ENCODE measurements at places on chromosomes 12 and 14.

- DNase-seq = no peak
These were observed 5.0 kb upstream of the FGF6 start for GRCh38 chr12:4450551-4451112.

DNA sequence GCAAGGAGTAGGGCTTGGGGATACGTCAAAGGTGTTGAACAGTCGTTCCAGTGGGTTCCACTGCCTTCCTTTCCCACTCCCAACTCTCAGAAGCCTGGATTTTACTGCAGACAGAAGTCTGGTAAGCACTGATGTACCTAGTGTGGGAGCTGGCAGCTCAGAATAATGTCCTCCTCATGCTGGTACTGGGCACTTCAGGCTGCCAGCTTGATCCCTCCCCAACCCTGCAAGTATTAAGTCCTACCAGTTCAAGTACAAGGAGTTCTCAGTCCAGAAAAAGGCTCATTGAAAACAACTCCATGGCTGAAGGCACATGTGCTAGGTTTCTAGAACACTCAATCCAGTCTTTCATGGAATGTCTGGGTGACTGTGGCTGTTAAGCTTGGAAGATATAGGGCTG lies 304.3 kb downstream of the NUAK1 start:
- no peak for DNase-seq

DNA sequence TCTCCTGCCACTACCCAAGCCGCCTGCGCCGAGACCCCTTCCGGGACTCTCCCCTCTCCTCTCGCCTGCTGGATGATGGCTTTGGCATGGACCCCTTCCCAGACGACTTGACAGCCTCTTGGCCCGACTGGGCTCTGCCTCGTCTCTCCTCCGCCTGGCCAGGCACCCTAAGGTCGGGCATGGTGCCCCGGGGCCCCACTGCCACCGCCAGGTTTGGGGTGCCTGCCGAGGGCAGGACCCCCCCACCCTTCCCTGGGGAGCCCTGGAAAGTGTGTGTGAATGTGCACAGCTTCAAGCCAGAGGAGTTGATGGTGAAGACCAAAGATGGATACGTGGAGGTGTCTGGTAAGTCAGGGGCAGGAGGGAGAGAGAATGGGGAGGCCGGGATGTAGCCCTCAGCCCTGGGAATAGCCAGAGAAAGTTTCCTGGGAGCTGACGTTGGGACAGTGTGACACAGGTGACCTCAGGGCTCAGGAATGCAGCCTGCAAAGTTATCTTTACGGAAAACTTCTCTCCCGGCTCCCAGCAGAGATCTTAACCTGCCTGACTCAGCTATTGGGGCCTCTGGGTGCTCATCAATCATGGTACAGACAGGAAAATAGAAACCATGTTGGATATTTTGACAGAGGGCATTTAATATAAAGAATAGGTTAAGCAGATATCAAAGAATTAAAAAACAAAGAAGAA lies 747 bp downstream of the HSPB8 start:
- DNase-seq = no peak

- no peak for DNase-seq
These were observed 42.9 kb downstream of the FLRT2 start for GRCh38 chr14:85572845-85573244.

GRCh38 chr14:97942921-97943320 lies 1145.7 kb downstream of the VRK1 start:
- DNase-seq = no peak

- no peak for DNase-seq
These were observed 43.5 kb upstream of the KCNA5 start for GRCh38 chr12:5000204-5000603.

GRCh38 chr12:76020281-76020680 lies 11.3 kb downstream of the PHLDA1 start:
- DNase-seq = peak; percentile 73

DNA sequence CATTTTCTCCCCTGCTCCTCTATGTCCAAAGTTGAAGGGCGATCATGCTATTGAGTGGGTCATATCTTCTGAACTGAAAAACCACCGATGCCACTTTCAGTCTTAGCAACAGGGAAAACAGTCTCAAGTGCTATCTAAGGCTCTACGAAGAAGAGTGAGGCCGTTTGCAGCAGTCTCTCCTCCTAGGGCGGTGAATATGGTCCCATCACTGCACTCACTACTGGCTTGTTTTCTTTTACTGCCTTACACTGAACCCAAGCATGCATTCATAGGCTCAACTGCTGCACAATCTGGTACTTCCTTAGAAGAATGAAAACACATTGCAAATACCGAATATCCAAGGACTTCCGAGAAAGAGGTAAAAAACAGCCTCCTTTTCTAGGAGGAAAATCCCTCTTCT lies 92.1 kb downstream of the DNAH10 start:
- no peak for DNase-seq

GRCh38 chr14:50821510-50822464 lies 9.2 kb downstream of the NIN start:
- DNase-seq = peak; percentile 84

GRCh38 chr14:61033054-61033453 lies 52.0 kb downstream of the SLC38A6 start:
- no peak for DNase-seq

- DNase-seq = no peak
These were observed 95.1 kb upstream of the COCH start for GRCh38 chr14:30779210-30779609.

- peak; percentile 87 for DNase-seq
These were observed 6.2 kb downstream of the AMN start for GRCh38 chr14:102928412-102929240.

DNA sequence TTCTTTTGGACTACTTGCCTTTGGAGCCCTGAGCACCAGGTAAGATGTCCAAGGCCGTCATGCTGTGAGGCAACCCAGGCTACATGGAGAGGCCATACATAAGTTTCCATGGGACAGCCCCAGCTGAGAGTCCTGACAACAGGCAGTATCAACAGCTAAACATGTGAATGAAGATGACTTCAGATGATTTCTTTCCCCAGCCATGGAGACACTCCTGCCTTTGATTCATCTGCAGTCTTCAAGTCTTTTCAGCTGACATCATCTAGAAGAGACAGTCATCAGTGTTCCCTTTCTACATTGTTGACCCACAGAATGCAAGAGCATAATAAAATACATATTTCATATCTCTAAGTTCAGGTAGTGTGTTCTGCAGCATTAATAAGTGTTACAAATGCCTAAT lies 398.7 kb downstream of the BTG1 start:
- DNase-seq = no peak

DNA sequence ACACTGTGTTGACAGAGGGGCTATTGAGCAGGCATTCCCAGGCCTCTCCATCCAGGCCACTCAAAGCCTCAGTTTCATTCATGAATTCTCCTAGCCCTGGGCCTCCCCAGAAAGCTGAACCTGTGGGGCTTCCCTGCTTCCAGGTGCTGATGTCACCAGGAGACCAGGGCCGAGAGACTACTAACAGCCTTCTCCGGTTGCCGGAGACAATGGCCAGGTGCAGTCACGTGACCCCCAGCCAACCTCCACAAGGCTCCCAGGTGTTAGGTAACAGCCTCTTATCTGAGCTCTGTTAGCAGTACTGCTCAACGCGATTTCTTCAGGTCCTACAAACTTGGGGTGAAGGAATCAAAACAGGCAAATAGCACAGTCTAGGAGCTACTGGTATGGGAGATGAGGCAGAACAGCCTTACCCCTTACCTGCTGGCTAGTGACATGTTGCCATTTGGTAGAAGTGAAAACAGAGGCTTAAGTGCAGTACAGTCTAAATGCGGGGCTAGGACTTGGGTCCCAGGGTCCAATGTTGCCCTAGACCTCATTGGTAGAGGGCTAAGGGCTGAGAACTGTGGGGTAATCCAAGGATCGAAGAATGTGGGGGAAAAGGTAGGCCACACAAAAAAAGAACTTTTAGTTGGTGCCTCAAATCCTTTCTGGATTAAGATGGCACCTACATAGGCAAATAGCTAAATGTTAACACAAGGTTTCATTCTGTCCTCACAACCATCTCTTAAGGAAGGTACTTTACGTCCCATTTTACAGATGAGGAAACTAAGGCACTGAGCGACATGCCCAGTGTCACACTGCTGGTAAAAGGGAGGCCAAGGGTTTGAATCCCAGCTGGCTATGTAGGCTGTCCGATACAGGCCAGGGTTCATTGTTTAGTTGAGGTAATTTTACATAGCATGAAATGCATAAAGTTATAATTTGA lies 3.8 kb downstream of the CCDC88C start:
- DNase-seq = no peak

- no peak for DNase-seq
These were observed 594 bp upstream of the EXOC3L4 start for GRCh38 chr14:103093856-103094405.

DNA sequence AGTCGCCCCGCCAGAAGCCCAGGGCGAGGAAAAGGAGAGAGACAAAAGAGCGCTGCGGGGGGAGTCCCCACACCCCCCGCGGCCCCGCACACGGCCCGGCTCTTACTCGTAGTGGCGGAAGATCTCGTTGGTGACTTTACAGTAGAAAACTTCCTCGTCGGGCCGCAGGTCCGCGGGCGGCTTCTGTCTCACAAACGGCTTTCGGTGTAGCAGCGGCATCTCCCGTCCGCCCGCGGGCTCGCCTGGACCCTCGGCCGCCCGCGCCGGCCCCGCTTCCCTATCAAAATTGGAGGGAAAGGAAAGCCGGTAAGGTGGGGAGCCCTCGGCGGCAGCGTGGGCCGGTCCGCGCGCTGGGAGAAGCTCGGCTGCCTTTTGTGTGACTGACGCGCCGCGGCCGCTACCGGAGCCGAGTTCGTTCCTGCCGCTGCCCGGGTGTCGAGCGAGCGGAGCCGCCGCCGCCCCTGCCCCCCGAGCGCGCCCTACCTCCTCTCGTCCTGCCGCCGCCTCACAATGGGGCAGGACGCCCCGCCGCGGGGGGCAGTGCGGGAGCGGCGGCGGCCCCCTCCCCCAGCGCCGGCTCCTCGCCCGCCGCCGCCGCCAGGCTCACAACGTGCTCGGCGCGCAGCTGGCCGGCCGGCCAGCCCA lies 652 bp downstream of the BAZ1A start:
- DNase-seq = peak; percentile 83

DNA sequence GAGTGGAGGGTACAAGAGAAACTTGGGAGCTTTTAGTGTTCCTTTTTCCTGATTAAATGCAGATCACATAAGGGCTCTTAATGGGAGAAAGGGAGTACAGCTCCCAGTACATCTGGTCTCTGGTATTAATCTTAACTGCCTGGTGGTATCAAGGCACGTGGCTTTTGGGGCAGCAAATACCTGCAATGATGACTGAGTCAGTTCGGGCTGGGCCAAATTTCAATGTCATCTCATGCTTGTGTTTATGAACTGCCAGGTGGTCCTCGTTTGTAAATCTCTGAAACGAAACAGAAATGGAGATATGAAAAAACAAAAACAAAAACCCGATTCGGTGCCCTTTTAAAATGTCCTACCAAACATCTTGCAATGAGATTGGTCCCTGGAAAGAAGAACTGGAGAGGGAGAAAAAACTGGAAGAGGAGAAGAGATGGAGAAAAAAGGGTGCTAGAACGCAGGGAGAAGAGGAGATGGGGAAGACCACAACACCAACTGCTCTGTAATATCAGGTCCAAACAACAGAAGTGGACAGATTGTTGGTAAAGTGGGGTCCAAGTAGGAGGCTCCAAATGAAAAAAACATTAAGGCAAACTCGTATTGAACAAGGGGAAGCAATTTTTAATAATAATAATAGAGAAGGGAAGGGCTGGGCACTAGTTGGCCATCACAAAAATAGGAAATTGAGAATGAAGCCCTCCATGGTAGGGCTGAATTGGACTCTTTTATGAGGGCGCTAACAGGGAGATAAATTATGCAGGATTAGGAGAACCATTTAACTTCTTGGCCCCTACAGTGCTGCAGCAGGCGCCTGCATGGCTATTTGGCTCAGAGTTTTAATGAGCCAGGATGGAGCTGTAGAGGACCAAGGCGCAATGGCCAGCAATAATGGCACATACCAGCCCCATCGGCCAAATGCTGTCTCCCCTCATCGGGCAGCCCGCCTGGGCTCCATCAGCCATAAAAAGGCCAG lies 45.4 kb upstream of the NPFF start:
- no peak for DNase-seq

DNA sequence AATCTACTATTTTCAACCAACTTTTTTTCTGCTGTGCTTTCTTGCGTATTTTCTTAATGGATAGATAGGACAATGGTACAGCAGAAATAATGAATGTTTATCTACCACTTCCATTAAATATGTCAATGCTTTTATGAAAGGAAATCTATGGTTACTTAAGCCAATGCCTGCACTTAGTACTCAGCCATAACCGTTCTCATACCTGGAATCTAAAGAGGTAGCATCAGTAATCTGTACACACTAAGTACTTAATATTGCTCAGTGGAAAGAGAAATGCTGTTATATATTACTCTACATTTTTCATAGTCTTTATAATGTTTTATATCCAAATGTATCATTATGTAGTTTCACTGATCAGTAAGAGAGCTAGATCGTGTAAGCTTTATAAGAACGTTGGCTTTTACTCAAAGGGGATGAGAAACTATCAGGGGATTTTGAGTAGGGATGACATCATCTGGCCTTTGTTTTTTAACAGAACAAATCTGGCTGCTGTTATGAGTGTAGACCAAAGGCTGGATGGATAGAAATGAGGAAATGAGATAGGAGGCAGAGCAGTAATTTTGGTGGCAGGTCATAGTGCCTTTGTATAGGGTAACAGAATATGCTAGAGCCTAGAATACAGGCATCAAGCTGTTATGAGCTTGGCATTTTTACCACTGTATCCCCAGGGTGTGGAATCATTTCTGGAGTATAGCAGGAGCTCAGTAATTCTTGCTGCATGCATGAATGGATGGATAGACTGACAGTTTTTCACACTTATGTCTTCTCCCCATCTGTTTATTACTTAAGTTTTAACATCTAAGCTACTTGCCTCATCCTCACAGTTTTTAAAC lies 34.0 kb downstream of the ALG10B start:
- no peak for DNase-seq

DNA sequence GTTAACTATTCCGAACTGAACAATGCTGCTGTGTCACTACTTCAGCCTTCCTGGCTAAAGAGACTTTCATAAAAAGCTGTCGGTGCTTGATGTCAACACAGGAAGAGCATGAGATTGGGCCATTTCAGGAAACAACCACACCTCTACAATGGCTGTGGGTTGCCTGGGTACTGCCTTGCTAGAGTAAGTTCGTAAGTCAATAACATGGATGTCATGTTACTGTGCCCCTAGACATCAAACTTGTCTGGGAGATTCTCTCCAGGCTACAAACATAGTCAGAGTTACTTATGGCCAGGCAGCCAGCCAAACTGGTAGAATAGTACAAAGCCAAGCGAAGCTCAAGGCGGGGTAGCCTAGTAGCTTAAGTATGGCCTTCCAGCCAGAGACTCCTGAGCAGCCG lies 23.1 kb downstream of the MAX start:
- no peak for DNase-seq

- DNase-seq = peak; percentile 14
These were observed at the start of gene CMKLR1 for GRCh38 chr12:108338915-108339657. Gene CMKLR1 (minus strand): TSS chr12:108339311. CDS start chr12:108293591, 45,720 bp downstream.
